ENCODE measurements at places on chromosomes 7 and 10.

DNA sequence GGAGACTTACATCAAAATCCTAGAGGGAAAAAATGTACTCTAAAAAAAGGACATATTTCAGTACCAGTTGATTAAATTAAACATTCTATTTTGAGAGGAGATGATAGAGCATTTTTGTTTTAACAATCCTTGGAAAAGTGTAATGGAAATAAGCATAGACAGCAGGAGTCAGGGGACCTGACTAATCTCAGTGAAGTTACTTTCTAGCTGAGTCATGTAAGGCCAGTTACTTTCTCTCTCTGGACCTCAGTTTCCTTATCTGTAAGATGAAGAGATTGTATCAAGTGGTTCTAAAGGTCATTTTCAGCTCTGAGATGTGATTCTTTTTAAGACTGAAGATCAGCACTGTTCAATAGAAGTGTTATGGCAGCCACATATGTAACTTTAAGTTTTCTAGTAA is 44.1 kb downstream of the VTI1A start:
- DNase-seq = no peak

GRCh38 chr7:84425702-84426259 is 231.2 kb upstream of the SEMA3A start:
- DNase-seq = no peak

- DNase-seq = no peak
These were observed 77.4 kb downstream of the PCLO start for GRCh38 chr7:83085299-83085698.

DNA sequence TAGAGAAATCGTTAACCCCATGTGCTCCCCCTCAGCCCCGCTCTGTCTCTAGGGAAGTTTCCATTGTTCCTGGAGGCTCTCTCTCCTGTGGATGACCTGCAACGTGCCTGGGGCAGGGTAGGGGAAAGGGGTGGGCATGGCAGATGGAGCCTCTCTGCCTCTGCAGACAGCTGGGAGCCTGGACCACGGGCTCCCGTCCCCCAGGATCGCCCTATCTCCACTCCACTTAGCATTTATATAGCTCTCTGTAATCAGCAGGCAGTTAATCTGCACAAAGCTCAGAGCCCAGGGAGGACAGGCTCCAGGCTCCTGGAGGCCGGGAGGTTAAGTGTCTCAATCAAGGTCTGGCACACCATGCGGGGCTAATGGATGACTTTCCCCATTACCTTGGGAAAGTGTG is 369.7 kb downstream of the PLXNA4 start:
- no peak for DNase-seq

- no peak for DNase-seq
These were observed 154.5 kb upstream of the KLF14 start for GRCh38 chr7:130888468-130888867.

DNA sequence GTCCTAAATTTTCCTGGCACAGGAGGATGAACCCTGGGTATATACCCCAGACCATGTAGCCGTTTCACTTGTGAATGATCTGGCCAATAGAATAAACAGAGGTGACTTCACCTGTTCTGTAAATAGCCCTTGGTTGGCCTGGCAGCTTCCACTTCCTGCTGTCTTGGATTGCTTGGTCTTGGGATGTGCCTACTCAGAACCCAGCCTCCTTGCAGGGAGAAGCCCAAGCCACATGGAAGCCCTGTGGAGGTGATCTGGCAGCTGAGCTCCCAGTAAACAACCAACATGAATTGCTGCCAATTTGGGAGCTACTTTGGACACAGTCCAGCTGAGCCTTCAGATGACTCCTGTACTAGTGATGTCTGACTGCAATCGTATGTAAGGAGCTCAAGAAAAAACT is 4.8 kb upstream of the RAPGEF5 start:
- DNase-seq = no peak

DNA sequence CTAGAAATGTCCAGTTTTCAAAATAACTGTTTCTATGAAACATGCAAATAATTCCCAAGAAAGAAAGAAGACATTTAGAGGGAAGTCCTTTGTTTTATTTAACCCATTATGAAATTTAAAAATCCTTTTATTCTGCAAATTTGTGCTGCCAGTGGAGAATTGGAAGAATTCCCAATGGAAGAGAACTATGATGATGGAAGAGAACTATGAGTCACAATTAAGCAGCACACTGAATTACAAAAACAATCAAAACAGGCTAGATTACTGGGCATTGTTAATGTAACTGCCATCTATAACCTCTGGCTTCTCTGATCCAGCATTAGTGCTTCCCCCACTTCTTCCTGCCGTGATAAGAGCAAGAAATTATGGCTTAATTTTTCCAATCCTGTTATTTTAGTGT is 126.2 kb upstream of the FEZF1 start:
- no peak for DNase-seq

DNA sequence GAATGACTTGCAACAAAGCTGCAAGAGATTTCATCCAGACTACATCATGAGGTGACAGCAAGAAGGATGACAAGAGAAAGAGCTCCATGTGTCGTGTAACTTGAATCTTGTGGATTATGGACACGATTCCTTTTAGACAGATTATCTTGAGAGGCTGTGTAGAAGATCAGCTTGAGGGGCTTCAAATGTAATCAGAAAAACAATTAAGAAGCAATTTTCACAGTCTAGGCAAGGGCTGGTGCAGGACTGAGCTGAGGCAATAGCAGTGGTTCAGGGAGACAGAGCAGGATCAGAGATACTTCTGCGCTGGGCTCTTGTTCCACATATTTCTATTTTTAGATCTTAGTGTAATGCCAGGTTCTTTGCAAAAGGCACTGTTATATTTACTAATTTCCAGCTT is 253.0 kb upstream of the COBL start:
- DNase-seq = no peak

DNA sequence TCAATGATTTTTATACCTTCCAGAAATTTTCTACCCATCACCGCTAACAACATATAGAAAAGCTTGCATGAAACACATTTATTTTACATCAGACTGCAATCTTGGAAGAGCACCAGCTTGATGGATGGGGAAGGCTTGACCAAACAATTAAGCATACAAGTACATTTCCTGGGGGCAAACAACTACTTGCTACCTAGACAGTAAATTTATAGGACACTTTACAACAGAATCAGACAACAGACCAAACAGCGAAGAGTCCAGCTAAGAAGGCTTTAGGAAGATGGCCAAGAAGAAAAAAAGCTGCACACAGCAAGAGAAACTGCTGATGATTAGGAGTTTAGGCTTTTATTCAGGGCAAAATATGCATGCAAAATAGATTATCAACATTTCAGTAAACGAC is 8.0 kb downstream of the AASS start:
- DNase-seq = no peak

DNA sequence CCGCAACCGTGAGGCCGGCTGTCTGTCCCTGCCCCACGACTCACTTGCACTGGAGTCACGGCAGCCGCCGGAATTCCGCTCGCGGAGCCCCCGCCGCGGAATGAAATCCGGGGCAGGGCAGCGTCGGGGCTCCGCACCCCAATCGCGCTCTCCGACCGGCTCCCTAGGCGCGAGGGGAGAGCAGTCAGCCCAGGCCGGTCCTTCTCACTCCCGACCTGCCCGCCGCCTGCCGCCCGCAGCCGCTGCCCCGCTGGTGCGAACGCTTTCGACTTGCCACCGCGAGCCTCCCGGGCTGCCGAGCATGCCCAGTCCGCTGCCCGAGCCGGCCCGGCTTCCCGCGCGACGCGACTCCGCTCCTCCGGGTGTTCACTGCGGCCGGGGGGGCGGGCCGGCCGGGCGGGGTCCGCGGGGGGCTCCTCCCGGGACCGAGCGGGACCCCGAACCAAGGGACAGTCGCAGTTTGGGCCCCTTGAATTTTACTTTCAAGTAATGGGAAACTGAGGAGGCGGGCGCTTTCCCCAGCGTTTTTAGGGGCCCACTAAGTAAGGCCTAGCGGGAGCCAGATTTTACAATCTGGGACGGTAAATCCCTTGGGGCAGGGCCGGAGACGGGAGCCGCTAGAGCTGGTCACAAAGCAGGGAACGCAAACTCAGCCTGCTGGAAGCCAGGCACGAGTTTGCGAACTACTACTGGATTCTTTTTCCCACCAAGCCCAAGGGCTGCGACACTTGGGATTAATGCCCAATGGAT is at the start of gene SGMS1:
SGMS1 (minus strand) TSS at position 294 of the 750 bp plus-strand sequence. CDS start 279,842 bp downstream, outside the sequence.
- DNase-seq = peak; percentile 78
